Daoy (cell line): ENCODE measurements at places on chromosomes 7 and 10.

- DNase-seq = no peak
Observed at GRCh38 chr7:149532654-149533053, 35.0 kb upstream of the ZNF746 start.

- peak; percentile 21 for DNase-seq
Observed at GRCh38 chr7:74082770-74083116, 861 bp upstream of the LIMK1 start.

- peak; percentile 95 for DNase-seq
Observed at GRCh38 chr7:27110186-27111031, 7.9 kb upstream of the HOXA2 start.

DNA sequence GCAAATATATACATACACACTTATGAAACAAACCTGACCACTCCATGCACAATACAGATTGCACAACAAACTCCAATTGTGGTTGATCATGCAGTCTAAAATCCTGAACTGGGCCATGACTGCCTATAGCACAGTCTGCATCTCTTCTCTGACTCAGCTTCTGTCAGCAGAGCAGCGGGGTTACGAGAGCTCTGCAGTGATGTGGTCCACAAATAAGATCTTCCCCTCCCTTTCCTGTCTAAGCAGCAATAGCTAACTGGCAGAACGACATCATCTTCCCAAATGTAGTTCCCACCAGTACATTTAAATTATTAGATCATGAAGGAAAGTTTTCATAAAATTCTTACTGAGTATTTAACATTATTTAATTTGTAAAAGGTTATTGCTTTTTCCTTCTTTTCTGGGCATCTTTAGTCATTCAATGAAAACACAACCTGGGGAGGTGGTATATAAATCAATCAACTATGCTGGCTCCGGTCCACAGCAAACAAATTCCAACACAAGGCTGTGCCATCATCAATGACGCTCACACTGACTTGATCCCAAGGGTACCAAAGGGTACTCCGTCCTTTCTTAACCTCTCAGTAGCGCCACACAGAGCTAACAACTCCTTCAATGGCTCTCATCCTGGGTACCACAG, 17.1 kb downstream of the ARHGAP21 start:
- peak; percentile 80 for DNase-seq

GRCh38 chr10:51804866-51805265, 105.5 kb upstream of the CSTF2T start:
- peak; percentile 2 for DNase-seq

DNA sequence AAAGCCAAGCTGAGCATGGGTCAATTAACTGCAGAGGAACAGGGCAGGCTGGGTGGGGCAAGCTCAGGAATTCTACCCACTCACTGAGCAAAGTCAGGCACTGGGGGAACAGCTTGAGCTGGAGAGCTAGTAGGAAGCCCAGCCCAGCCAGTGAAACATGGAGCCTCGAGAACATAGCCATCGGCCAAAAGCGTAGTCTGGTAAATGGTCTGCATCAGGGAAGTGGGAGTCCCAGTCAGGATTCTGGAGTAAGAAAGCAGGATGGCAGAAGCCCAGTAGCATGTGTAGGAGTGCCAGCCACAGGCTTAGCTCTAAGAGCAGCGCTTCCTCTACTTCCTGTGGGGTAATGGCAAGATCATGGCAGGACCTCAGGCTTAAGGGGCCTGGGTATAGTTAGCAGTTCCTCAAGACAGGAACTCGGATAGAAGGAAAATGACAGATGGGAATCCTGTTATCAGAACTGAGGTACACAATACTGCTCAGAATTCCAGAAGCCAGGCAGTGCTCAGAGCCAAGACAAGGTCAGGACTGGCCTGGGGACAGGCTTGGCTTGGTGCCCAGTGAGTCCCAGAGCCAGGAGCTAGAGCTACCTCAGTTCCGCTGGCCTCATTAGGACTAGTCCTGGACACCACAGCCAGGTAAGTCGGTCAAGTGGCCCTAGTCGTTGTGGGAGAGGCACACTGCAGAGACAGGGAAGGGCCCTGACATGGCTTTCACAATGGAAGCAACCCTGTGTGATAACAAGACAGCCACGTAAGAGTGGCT, 65.4 kb upstream of the MXI1 start:
- no peak for DNase-seq

DNA sequence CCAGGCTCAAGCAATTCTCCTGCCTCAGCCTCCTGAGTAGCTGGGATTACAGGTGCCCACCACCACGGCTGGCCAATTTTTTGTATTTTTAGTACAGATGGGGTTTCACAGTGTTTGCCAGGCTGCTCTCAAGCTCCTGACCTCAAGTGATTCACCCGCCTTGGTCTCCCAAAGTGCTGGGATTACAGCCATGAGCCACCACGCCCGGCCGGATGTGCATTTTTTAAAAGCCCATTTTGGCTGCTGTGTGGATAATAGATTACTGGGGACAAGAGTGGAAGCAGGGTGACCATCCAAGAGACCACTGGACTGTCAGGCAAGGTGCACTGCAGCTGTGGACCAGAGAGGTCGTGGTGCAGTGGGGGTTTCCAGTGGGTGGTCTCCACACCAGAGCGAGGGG, 21.4 kb downstream of the HKDC1 start:
- peak; percentile 73 for DNase-seq

- peak; percentile 3 for DNase-seq
Observed at GRCh38 chr10:76251841-76252671, 820.6 kb downstream of the LRMDA start.

- no peak for DNase-seq
Observed at GRCh38 chr7:68929781-68930261, 668.5 kb upstream of the AUTS2 start.

DNA sequence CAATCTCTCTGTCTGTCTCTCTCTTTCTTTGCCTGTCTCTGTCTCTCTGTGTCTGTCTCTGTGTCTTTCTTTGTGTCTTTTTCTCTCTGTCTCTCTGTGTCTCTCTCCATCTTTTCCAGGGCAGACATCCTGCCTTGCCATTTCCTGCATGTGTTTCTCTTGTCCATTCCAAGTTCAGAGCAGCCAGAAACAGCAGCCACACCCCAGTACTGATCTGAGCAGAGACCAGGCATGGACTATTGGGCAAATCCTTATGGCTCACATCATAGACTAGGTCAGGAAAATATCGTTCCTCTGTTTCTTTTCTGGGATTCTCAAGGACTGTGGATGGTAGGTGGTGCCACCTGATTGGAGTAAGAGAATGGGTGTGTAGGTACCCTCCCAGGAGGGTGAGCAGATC, 95.8 kb downstream of the RAMP3 start:
- DNase-seq = no peak

- no peak for DNase-seq
Observed at GRCh38 chr7:106749165-106749564, 88.2 kb upstream of the CCDC71L start.

- DNase-seq = no peak
Observed at GRCh38 chr7:44161371-44161770, 20.2 kb upstream of the MYL7 start.

GRCh38 chr10:5844345-5845055, 31.3 kb upstream of the GDI2 start:
- DNase-seq = no peak

DNA sequence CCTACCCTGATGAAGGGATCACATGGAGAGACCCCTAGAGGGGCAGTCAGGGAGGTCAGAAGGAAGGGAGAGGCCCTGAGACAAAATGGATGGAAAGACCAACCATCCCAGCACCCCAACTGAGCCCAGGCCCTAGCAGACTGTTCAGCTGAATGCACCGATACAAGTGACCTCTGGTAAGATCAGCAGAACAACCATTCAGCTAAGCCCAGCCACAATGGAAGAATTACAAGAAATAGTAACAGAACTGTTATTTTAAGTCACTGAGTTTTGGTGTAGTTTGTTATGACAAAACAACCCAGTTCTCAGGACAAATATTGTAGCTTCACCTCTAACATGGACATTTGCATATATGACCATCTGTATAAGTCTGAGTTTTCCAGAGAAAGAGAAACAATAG, 210.4 kb upstream of the SVIL start:
- no peak for DNase-seq

- DNase-seq = no peak
Observed at GRCh38 chr7:142337054-142338001, 79.5 kb upstream of the PRSS58 start.

DNA sequence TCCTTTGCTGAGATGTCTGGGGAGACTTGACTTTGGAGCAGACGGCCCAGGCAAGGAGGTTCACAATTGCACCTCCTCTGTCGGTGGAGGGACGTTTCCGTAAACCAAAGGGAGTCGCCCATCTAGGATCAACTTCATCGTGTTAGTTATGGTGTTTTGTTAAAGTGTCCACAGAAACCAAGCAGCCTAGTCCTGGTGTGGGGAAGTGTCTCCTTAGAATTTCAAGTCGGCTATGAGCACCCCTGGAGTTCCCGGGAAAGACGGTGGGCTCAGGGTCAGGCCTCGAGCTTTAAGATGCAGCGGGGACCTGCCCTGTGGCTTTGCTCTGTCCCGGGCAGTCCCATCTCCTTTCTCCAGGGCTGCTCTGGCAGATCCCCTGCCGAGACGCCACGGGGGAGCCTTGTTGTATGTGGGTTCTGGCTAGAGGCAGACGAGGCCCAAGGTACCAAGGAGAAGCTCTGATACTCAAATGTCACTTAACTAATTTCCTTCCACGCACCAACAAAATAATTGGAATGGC, 319.2 kb downstream of the ADARB2 start:
- no peak for DNase-seq
